ENCODE measurements at places on chromosomes 16 and 17.

DNA sequence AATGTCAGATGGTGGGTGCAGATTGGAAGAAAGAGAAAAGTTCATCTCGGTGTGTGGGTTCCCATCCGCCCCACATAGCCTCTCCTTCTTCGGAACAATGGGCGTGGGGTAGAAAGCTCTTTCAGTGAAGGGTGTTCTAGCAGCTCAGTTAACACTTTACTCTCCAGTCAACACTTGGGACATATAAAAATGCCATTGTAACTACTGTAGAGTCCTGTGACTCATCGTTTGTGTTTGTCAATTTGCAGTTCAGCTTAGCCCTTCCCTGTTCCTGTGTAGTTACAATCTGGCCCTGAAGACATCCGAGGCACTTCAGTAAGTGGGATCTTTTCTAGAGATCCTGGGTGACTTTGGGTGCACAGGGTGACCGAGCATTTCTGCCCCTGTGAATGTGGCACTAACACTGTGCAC, 11.5 kb upstream of the CLEC18C start:
- DNase-seq = no peak

GRCh38 chr17:76546556-76547182, 6.8 kb downstream of the PRCD start:
- DNase-seq = no peak

DNA sequence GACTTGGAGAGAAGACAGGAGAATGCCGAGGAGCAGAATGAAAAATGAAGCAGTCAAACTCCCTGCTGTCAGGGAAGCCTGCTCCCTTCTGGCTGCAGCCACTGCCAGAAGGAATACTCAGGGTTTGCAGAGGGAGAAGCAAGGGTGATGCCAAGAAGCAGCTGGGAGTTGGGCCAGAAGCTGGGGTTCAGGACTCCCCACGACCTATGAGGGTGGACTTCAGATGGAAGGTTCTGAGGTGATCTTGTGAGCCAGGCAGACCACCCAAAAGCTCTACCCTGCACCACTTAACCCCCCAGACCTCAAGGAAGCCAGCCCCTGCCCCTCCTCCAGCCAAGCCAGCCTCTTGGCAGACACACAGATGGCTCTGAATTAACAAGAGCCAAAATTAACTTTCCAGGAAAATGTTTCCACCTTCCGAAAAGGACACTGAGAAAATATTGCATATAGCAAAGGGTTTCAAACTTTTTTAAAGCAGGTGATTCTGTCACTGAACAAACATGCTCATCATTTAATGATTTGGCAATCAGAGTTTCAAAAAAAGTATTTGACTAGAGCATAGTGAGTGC, 126.0 kb upstream of the ERCC4 start:
- DNase-seq = no peak

- no peak for DNase-seq
Measured at GRCh38 chr16:67120025-67120424, 10.3 kb downstream of the PHAF1 start.

- DNase-seq = no peak
Measured at GRCh38 chr17:56593646-56594319, at the start of gene NOG. TSS of gene NOG (plus strand) at chr17:56593699. CDS start at chr17:56594224, 525 bp downstream.

- DNase-seq = peak; percentile 8
Measured at GRCh38 chr16:10521681-10522274, 58.6 kb downstream of the EMP2 start.

- DNase-seq = no peak
Measured at GRCh38 chr17:66518677-66519076, 216.3 kb downstream of the PRKCA start.

DNA sequence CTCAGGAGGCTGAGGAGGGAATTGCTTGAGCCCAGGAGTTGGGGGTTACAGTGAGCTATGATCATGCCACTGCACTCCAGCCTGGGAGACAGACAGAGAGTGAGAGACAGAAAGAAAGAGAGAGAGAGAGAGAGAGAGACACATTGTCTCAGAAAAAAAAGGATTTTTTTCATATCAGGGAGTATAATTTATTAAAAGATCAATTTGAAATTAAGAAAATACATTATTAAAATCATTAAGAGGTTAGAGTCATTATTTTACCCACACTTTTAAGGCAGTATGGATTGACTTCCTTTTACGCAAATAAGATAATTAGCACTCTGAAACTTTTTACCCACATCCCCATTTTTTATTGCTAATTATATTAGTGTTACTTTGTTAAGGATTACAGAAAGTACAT, 804.3 kb downstream of the CDH11 start:
- DNase-seq = no peak

GRCh38 chr16:84738255-84739038, 38.6 kb downstream of the USP10 start:
- peak; percentile 13 for DNase-seq

DNA sequence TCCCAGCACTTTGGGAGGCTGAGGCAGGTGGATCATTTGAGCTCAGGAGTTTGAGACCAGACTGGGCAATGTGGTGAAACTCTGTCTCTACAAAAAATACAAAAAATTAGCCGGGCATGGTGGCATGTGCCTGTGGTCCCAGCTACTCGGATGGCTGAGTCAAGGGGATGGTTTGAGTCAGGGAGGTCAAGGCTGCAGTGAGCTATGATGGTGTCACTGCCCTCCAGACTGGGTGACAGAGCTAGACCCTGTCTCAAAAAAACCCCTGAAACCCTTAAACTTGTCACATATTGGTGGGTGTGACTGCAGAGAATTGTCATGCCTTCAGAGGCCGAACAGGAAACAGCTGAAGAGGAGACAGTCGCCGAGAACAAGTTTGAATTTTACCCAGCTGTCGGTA, 13.4 kb downstream of the RPTOR start:
- no peak for DNase-seq

Data from NCI-H2029 treated with DMSO at 0.1 percent for 48 hours (cell line).